ENCODE measurements at places on chromosomes 2 and 18.

GRCh38 chr2:101693991-101694588 lies 3.4 kb upstream of the MAP4K4 start:
- no peak overlapping the region for H3K4me3 ChIP-seq
- peaks cover 23% of the 10 kb centered on the region for H3K4me1 ChIP-seq
- no peak for DNase-seq
- H3K36me3 ChIP-seq: no peaks in the 10 kb centered on the region
- no peak overlapping the region for H3K27ac ChIP-seq
- H3K27me3 ChIP-seq: no peaks in the 10 kb centered on the region

DNA sequence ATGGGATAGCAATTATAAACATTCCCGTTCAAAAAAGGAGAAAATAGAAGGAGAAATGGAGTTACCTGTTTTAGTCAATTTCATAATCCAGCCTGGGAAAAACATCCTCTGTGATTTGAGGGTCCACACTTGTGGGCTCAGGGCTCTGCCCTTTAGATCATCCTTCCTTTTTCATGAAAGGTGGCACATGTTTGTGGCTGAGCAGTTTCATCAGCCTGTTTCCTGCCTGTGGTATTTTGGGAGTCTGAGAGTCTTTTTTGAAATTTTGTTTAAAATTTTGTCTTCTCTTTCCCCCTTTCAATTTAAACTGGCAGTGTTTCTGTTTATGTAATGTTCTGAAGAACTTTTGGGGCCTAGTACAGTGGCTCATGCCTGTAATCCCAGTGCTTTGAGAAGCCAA lies 84.0 kb downstream of the KIAA1328 start:
- peak overlapping the region; percentile 84 for H3K27ac ChIP-seq
- H3K4me3 ChIP-seq: no peak overlapping the region
- peaks cover 24% of the 10 kb centered on the region for H3K4me1 ChIP-seq

DNA sequence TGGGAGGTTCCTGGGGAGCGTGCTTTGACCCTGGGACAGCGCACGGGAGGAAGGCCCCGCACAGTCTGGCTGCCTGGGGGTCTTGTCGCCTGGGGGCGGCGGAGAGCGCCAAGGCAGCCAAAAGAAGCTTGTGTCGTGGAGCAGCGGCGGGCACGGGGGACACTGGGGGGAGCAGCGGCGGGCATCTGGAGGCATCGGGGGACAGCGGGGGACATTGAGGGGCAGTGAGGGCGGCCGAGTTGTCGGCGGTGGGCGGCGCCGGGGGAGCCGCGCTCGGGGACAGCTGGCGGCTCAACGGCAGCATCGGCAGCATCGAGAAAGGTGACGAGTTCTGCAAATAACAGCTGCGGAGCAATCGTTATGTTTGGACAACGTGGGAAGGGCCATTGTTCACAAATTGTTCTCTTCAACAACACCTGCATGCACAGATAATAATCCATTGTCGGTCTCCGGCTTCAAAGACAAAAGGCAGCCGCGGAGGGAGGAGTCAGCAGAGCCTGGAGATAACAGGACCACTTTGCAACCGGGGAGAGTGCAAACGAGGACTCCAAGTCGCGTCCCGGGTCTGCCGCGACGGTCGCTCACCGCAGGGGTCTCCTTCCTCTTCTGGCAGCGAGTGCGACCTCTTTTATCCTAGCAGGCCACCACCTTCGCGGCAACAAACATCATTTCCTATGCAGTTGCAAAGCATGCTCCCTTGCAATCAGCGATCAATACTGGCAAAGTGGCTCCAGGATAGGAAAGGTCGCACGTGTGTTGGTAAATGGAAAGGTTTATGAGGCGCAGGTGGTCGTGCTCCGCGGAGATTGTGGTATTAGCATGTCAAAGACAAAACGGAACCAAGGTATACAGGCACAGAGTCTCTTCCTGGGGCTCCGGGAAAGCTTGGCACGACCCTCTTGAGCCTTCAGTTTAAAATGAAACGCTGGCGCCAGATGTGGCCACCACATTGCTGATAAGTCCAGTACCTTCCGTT lies 132.3 kb upstream of the DLX2 start:
- peaks cover 18% of the 10 kb centered on the region for H3K4me1 ChIP-seq
- H3K4me3 ChIP-seq: peak overlapping the region; percentile 58
- no peak overlapping the region for H3K27ac ChIP-seq

DNA sequence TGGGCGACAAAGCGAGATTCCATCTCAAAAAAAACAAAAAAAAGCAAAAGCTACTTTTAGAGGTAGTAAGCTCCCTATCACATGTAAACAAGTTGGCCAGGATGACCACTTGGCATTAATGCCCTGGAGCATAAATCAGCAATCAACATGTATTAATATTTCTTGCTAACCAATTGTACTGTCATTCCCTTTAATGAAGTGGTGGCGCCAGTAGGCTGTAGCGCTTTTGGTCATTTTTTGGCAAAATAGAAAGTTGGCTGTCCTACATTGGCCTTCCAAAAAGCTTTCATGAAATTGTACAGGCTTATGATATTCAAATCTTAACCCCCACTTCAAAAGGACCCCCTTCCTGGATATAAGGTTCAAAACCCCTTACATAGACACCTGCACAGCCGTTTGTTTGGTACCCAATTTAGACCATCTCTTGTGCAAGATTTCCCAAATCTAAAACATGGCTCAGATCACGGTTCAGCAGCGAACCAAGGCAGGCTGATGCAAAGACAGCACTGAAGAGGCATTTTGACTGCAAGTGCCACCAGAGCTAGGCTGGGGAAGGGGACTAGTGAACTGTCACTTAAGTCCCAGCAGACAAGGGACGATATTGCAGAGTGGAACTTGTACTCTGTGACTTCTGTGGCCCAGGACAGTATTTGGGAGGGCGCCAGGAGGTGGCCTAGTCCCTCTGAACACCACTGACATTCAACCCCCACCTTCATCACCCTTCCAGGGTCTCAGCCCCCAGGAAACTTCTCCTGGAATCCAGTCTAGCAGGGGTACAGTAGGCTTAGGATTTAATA lies 31.9 kb downstream of the SMAD7 start:
- no peak for DNase-seq
- H3K4me1 ChIP-seq: no peaks in the 10 kb centered on the region
- H3K36me3 ChIP-seq: no peaks in the 10 kb centered on the region

- H3K27ac ChIP-seq: no peak overlapping the region
- H3K4me3 ChIP-seq: no peak overlapping the region
- H3K27me3 ChIP-seq: peaks cover 4% of the 10 kb centered on the region
- DNase-seq: no peak
- H3K36me3 ChIP-seq: no peaks in the 10 kb centered on the region
- H3K4me1 ChIP-seq: no peaks in the 10 kb centered on the region
Measured at GRCh38 chr2:180360283-180360618, 353.2 kb upstream of the CWC22 start.

GRCh38 chr2:216219861-216220260 lies 110.7 kb downstream of the XRCC5 start:
- no peak overlapping the region for H3K27ac ChIP-seq
- no peaks in the 10 kb centered on the region for H3K36me3 ChIP-seq
- no peak overlapping the region for H3K4me3 ChIP-seq
- DNase-seq: no peak
- peaks cover 13% of the 10 kb centered on the region for H3K4me1 ChIP-seq

DNA sequence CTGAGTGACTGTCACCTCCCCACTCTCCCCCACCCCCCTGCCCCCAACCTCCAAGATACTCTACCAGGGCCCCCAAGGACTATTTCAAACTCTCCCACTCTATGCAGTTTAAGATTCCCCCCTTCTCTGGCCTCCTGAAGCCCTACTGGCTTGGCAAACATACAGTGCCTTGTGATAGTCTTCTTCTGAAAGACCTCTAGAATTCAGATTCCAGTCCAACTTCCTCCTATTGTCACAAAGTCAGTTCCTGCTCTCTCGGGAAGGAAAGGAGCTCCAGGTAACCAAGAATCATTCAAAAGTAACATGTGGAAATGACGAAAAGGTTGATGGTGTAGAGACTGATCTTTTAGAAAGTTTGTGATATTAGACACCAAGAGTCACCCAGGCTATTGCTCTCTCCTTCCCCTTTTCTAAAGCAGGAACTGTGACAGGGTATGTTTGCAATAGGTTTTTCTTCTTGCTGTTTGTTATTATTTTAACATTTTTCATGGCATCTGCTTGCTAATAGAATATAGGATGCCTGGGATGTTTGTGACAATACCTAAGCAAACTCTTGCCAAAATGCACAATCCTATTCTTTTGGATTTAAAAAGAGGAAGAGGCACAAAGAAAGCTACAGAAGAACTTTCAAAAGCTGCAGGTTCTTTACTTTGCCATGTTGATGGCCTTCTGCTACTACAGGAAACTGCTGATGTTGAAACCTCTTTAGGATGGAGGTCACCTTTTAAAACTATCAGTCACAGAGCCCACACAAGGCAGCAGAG lies 93.5 kb upstream of the MGAT4A start:
- no peak overlapping the region for H3K4me3 ChIP-seq
- no peak overlapping the region for H3K27ac ChIP-seq
- no peak for DNase-seq
- no peaks in the 10 kb centered on the region for H3K27me3 ChIP-seq
- H3K36me3 ChIP-seq: no peaks in the 10 kb centered on the region

GRCh38 chr2:123976054-123976648 lies 48.9 kb upstream of the CNTNAP5 start:
- no peaks in the 10 kb centered on the region for H3K36me3 ChIP-seq
- no peak overlapping the region for H3K4me3 ChIP-seq
- H3K27ac ChIP-seq: no peak overlapping the region
- H3K4me1 ChIP-seq: no peaks in the 10 kb centered on the region
- no peaks in the 10 kb centered on the region for H3K27me3 ChIP-seq

DNA sequence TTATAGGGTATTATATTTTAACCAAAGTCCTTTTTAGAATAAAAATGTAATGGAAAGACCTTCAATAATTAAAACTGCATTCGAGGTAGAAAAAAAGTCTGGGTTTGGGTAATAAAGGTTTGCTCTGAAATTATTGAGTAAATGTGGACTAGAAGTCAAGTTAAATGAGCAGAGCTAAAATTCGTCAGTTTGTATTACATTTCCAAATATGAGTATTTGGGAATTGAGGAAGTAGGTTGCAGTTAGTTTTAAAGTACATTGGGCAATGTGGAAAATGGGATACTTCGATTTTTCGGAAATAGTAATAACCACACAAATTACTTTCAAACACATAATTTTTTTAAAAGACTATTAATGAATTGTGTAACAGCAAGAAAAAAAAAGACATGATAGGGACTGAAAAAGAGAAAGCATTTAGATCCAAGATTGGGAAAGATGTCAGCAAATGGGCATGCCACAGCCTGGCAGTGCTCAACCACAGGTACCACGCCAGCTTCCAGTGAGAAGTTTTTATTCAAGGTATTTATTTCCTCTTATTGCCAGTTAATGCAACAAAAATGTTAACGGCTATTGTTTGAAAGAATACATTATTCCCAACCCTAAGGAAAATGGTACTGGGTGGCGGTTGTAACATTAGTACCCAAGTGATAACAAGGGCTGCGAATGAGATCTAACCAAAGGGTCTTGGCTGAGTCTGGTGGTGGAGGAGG lies 50.0 kb downstream of the TTC39C start:
- H3K27me3 ChIP-seq: no peaks in the 10 kb centered on the region
- H3K4me3 ChIP-seq: no peak overlapping the region
- no peaks in the 10 kb centered on the region for H3K4me1 ChIP-seq
- no peak for DNase-seq
- H3K36me3 ChIP-seq: peaks cover 20% of the 10 kb centered on the region
- H3K27ac ChIP-seq: no peak overlapping the region
